Effector memory CD4-positive, alpha-beta T cell (primary cell): ENCODE measurements at places on chromosomes 1 and 21.

- DNase-seq = no peak
Observed at GRCh38 chr21:44391345-44392091, 38.1 kb downstream of the TRPM2 start.

- DNase-seq = no peak
Observed at GRCh38 chr1:35650416-35650815, 9.1 kb upstream of the PSMB2 start.

DNA sequence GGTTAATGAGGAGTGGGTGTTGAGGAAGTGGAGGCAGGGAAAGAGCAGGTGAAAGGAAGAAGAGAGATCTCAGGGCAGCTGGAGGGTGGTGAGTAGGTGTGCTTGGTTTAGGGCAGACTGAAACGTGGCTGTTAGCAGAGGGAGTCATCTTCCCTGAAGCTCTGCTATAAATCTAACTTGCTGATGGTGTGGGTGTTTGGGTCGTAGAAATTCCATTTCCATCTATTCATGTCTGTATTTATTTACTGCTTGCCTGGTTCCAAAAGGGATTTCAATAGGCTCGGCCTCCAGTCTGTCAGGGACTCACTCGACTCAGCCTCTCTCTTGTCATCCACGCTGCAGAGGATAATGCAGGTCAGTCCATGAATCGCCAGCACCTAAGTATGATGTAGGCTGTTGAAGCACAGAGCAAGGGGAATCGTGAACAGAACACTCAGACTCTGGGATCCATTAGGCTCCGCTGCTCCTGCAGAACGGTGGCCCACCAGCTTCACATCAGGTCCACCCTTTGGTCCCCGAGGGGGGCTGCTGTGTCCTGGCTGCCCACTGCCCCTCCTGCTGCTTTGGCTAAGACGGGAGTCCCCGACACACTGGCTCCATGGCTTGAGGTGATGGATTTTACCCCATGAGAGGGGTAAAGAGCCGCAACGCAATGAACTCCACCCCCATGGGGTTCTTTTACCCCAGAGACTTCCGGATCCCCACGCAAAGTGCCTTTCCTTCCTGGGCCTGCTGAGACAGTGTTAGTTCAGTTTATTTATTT lies 156.2 kb downstream of the RHOU start:
- DNase-seq = no peak

- no peak for DNase-seq
Observed at GRCh38 chr1:195981448-195982139, 626.6 kb downstream of the KCNT2 start.

- DNase-seq = no peak
Observed at GRCh38 chr1:183236158-183236725, 50.2 kb downstream of the LAMC2 start.

GRCh38 chr21:37278199-37278598 lies 11.1 kb upstream of the VPS26C start:
- DNase-seq = no peak

- no peak for DNase-seq
Observed at GRCh38 chr1:4668743-4669700, 14.6 kb downstream of the AJAP1 start.

- no peak for DNase-seq
Observed at GRCh38 chr1:11341901-11342552, 69.0 kb downstream of the UBIAD1 start.

GRCh38 chr1:150963321-150964163 lies 11.1 kb downstream of the CERS2 start:
- no peak for DNase-seq

DNA sequence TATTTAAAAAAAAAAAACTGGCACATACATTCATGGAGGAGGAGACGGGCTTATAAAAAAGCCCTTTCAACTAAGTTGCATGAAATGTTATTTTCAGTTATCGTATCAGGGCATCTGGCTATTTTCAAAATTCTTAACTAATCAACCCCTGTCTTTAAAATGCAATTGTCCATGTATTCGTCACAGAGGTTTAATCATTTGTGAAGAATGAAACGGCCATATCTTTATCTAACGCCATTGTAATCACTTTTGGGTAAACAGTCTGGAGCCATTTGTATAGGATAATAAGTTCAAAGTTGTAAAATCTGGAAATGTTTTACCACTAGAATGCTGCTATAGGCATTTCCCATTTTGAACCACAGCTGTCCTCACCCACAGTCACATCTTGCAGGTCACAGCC lies 30.4 kb downstream of the SLC30A10 start:
- no peak for DNase-seq

- DNase-seq = no peak
Observed at GRCh38 chr21:42629933-42630589, 23.4 kb upstream of the PDE9A start.

- DNase-seq = no peak
Observed at GRCh38 chr1:17861685-17862084, 106.6 kb downstream of the ACTL8 start.
